ENCODE measurements at places on chromosomes 12 and 14.

GRCh38 chr12:93603762-93604161 is 31.3 kb downstream of the SOCS2 start:
- no peak for DNase-seq

DNA sequence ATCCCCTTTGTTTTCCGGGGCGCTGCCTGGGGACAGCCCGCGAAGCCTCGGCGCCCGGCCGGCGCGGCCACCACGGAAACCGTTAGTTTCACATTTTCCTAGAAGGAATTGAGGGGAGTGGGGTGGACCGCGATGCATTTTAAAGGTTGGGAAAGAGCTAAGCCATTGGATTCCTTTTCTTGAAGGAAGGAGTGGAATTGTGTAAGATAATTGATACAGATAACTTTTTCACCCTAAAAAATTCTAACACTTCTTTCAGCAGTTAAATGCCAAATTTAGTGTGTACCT is 137.1 kb downstream of the MON2 start:
- no peak for DNase-seq

- DNase-seq: peak; percentile 86
Measured at GRCh38 chr14:95507174-95507573, 9.3 kb downstream of the SYNE3 start.

GRCh38 chr14:103045371-103045869 is 11.9 kb downstream of the CDC42BPB start:
- peak; percentile 60 for DNase-seq

DNA sequence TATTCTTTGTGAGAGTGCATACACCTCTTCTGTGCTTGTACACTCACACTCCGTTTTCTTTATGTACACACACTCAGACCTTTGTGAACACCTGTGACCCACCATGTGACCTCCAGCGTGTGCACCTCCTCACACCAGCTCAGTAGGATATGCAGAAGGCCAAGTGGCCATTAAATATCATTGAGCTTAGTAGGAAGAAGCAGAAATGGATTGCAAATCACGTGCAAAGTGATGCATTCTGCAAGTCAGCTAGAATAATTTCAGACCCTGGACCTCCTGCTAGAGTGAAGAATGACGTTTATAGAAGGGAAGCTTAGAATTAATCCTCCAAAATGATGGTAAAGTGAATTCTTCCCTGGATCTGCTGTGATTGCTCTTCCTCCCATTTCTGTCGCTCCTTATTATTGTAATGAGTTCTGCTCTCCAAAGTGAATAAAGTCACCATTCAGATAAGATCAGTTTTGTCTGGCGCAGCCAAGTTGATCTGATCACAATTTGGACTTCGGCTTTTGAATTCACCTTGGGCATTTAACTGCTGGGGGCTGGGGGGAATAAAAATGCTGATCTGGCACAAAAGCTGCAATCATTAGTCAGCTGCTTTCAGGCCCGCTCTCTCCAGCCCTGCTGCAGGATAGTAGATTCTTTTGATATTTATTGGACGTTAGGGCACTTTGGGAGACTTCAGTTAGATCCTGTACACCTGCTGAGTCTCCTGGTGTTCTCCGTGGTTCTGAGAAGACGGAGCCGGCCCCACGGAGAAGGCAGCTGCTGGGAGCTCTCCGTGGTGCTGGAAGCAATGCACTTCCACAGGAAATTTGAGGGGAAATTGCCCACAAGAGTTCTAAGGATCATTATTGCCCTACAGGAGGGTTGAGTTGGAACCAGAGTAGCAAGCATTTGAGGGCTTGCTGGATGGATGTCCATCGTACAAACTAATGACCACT is 12.4 kb upstream of the NRXN3 start:
- DNase-seq: no peak

DNA sequence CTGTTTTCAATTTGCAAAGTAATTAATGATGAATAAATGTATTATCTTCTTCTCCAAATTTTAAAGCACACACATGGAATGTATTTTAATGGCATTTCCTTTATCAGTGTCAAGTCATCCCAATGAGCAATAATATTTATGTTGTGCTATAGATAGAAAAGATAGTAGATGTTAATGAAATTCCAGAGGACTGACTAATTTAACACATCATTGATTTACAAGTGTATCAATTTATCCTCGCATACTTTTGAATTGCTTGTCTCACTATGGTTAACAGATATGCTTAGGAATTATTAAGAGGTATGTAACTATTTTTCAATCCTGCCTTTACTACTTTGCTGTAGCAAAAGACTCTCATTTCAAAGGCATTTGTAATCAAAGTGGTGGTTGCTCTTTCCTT is 842.9 kb downstream of the SLC6A15 start:
- DNase-seq: no peak

DNA sequence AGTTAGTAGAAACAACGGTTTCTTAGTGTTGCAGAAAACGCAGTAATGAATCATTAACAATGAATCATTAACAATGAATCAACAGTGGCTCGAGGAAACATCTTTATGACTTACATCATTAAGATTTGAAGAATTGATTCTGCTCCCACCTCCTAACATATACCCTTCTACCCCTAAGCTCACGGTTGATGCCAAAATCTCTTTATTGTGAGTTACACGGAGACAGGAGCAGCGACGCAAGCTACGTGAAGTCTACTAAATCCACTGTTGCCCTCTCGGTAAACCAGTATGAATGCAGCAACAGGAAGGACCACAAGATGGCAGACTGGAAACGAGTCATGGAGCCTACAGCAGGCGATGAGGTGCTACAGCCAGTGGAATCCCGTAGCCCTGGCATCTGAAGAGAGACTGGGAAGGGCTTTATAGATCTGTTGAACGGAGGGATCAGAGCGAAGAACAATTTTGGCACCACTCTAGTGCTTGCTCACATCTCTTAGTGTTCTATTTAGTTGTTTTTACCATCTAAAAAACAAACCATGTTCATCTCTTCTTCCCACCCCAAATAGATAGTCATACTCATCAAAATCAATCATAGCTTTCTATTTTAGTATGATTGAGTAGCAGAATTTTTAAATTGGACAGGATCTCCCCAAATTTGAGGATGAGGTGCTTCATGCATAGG is 332.7 kb downstream of the DUSP6 start:
- DNase-seq: peak; percentile 76

DNA sequence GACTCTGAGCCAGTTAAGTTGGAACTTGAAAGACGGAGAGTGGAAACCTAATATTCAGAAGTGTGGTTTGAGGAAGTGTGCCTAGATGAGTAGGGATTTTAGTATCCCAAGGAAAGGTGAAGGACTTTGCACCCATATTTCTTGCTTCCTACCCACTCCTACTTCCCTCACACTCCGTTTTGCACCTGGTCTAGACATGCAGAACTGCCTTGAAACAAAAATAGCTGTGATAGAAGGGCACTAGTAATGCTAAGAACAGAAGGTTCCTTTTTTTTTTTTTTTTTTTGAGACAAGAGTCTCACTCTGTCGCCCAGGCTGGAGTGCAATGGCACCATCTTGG is 732 bp upstream of the ARF3 start:
- no peak for DNase-seq

GRCh38 chr14:76465664-76466063 is 89.7 kb downstream of the ESRRB start:
- no peak for DNase-seq

Measured in posterior cingulate gyrus (tissue), 11 donors.